ENCODE measurements at places on chromosomes 6 and 20. TPM values are rescaled to one million over a fixed set of nuclear protein-coding genes. Genes with fewer than 3 reads are reported as not detected.

Gene BCAS4
- total RNA-seq = 0.16 TPM

Gene MOXD1
- 0.13 TPM for total RNA-seq

Gene C20orf204
- total RNA-seq = 2.8 TPM

Gene TPBG
- 5.7 TPM for total RNA-seq

Gene FNDC11
- 1.1 TPM for total RNA-seq

Gene NEU1
- total RNA-seq = 59.4 TPM

Data from bladder microvascular endothelial cell (primary cell).